Vagina (tissue), 2 donors: ENCODE measurements at places on chromosomes 2 and 18.

DNA sequence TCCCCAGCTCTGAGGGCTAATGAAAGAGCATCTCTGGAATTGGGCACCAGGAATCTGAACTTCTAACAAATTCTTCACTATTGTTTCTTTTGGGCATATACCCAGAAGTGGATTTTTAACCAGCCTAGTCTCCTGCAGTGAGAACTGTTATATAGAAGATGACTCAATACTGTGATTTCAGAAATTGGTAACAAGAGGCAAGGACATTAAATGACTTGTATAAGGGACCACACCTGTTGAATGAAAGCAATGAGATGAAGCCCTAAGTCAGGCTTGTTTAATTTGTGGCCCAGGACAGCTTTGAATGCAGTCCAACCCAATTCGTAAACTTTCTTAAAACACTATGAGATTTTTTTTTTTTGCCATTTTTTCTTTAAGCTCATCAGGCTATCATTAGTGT is 57.9 kb downstream of the EPC2 start:
- DNase-seq, result no peak

GRCh38 chr2:105176429-105176828 is 65.1 kb upstream of the GPR45 start:
- no peak for DNase-seq

GRCh38 chr2:31931916-31932315 is 78.9 kb downstream of the MEMO1 start:
- DNase-seq, result no peak

- DNase-seq, result no peak
Measured at GRCh38 chr2:102236132-102236531, 49.3 kb downstream of the IL1RL2 start.

- no peak for DNase-seq
Measured at GRCh38 chr18:70200286-70200685, 5.2 kb downstream of the RTTN start.
